ENCODE measurements at places on chromosomes 6 and 20.

DNA sequence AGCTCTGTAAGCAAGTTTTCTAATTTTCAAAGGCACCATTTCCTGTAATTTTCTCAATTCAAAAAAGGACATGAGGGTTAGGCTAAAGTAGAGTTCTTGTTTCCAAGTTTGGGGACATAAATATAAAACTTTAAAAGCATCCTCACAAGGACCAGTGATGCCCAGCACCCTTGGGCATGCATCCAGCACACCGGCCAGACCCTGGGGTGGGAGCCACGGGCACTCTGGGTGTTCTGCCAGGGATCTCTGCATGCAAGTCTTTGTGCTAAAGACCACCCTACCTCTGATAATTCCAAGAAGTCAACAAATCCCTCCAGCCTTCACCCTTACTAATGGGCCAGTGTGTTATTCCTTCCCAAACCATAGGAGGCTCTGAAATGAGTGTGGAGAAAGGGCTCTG lies 46.5 kb downstream of the PLCG1 start:
- DNase-seq, result no peak

GRCh38 chr20:47544852-47545251 lies 43.2 kb downstream of the NCOA3 start:
- DNase-seq, result no peak

DNA sequence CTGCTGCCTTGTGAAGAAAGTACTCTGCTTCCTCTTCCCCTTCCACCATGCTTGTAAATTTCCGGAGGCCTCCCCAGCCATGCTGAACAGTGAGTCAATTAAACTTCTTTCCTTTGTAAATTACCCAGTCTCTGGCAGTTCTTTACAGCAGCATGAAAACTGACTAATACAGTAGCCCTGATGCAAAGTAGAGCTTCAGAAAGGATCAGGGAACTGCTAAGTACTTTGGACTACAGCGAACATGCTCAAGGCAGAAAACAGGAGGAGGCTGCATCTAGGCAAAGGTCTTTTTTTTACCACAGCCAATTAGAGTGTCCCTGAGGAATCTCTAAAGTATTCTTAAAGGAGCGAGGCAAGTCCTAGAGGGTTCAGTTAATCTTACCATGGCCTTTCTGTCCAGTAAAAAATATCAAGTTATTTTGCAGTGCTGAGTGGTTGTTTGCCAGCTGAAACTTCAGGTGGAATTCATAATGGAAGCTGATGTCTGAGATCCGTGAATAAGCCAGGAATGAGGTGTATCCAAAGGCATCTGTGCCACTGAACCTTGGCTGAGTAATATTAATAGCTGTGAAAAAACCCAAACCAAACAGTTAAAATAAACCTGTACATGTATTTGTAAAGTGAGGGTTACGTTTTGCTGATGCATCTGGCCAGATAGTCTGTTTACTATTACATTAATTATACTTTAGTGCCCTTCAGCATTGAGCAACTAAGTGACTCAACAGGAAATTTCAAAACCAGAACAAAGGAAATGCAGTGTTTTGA lies 170.4 kb downstream of the PHF3 start:
- DNase-seq, result no peak

DNA sequence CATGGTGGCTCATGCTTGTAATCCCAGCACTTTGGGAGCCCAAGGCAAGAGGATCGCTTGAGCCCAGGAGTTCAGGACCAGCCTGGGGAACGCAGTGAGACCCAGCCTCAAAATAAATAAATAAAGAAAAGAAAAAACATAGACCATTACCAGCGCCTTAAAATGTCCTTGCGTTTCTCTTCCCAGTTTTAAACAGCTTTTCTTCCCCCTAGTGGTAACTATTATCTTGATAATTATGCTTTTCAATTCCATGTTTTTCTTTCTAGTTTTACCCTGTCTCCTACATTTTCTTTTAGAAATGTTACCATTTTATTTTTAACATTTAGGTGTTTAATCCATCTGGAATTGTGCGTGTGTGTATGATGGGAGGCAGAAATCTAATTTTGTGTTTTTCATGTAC lies 24.4 kb downstream of the DNAH8 start:
- DNase-seq, result no peak

DNA sequence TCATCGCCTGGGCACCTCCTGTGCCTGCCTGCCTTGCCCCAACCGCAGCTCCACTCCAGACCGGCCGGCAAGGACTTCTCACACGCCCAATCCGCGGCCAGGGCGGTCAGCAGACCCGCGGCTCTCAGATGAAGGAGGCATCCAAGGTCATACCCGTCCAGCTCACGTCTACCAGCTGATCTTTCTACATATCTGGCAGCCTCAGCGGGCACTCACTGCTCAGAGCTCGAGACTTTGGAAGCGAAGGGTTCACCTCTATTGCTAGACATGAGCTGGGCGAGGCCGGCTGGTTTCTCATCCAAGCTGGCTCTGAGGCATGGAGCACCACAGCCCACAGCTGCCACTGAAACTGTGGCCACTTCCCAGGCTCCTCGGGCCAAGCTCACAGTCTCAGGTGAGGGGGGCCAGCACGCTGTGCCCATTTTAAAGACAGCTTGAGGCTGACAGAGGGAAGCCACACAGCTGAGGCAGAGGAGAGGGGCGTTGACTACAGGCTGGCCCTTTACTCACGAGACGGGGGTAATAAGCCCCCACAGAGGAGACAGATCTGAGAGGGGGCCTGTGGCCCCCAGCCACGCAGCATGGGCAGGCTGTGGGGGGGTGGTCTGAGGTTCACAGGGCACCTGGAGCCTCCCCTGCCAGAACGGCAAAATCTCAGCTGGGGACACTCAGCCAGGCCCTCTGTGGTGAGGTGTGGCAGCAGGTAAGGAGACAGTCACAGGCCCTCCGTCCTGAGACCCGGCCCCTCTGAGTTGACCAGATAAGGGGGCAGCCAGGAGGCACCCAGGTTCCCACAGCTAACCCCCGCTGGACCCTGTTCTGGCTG lies 2.0 kb downstream of the LAMA5 start:
- no peak for DNase-seq

DNA sequence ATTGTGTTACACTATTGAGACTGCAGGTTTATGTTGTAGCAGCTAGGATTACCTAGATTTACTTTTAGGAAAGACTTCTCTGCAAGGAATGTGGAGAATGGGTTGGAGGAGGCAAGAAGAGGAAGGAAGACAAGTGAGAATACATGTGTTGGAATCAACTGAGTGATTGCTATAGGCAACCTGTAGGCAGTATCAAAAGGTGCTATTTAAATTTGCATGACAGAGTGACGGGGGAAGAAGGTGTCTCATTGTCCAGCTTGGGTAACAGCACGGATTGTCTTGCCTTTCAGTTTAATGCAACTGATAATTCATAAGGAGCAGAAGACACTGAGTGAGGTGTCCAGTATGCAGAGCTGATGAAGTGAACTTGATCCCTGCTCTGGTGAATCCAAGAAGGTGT lies 19.4 kb downstream of the SERPINB9 start:
- no peak for DNase-seq

- DNase-seq, result no peak
These were observed 37.4 kb upstream of the E2F3 start for GRCh38 chr6:20364327-20364726.

DNA sequence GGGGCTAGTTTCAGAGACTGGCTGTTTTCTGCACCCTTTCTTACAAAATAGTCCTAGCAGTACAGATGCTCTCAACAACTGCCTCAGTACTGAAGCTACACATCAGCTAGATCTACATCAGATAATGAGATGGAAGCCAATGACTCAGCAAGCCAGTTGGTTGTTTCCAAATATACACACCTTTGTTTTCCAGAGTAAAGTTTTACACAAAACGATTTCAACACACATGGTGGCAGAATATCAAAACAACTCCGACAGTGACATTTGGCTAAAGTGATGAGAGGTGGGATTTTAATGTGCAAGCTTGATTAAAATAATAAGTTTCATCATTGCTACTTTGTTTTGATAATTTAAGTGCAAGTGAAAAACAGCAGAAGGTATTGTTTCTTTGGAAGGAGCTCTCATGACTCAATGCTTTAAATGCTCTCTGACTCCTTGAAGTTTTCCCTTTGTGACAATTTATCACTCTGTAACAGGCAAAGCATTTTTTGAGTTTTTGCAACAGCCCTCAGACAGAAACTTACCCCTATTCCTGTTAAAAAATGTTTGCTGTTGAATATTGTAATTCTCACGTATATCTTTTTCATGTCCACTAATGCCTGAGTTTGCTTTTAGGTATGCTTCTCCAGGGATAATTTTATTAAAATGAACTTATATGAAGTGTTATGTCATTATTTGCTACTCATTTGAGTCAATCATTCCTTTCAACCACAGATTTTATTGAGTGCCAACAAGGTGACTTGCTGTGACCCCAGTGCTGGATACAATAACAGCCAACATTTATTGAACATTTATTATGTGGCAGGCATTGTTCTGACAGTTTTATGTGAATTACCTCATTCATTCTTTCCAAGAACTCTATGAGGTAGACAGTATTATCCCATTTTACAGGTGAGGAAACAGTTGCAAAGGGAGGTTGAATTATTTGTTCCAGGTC lies 882.0 kb downstream of the TFAP2A start:
- DNase-seq, result no peak

DNA sequence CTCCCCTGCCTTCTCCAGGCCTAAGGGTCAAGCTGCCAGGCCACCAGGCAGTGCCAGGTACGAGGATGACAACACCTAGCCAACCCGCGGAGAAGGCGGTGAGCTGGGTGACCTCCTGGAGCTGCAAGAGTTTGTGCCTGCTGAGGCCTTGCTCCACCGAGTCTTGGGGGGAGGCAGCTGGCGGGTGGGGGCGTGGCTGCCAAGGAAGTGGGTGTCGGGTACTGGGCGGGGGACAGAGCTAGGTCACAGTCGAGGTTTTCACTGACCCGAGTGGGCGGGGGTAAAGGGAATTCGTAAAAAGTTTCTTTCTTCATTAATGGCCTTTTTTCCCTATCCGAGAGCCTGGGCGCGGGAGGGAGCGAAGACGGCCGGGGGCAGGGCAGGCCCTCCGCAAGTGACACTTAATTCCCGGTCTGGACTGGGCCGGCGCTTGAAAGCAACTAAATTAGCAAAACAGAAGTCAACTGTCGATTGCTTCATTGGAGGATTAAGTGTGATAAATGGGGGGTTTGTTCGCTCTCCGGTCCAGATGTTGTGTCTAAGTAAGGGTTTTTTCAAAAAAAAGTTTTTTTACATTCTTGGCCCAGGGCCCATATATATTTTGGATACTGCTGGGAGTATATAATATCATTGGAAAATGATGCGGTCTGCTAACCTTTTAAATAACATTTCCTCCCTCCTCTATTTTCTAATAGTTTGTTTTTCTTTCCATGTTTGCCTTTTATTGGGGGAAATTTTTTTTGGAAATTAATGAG lies 43.1 kb upstream of the FOXP4 start:
- DNase-seq, result no peak
